ENCODE measurements at places on chromosomes 11 and 22.

DNA sequence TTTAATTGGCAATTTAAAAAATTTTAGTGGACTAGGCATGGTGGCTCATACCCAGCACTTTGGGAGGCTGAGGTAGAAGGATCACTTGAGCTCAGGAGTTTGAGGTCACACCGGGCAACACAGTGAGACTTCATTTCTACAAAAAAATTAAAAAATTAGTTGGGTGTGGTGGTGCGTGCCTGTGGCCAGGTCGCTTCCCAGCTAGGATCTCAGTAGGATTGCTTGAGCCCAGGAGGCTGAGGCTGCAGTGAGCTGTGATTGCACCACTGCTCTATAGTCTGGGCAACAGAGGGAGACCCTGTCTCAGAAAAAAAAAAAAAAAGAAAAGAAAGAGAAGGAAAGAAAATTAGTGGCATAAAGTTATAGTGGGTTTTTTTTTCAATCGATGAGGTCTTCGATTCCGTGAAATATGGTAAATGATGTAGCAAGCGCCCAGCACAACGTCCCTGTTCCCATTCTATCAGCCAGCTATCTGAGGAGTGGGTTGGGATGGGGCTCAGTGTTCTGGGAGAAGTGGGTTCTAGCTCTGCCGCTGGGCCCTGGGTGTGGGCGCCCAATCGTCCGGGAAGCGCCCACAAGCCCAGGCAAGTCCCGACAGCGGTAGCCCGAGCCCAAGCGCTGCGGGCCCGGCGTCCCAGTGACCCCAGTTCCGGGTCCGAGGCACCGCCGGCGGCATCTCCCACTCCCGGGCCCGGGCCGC lies 1.4 kb downstream of the FOSL1 start:
- DNase-seq = peak; percentile 62

DNA sequence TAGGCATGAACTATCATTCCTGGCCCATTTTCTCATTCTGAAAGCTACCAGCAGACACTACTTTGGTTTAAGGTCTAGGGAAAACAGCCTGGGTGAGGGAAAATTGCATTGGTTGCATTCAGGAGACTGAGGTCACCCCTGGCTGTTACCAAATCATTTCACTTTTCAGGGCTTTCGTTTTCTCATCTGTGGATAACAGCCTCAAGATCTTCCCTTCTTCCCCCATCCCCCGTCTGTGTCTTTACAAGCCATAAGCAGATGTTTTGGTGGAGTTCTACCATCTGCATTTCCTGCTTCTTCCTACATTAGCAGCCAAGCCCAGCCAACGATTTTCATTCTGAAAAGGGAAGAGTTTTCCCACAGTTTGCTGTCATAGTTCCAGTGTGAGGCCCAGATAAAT lies 130.4 kb downstream of the HIPK3 start:
- DNase-seq = no peak

GRCh38 chr11:19959648-19960059 lies 200.6 kb downstream of the DBX1 start:
- DNase-seq = no peak

GRCh38 chr22:49953680-49954344 lies 6.8 kb upstream of the PIM3 start:
- no peak for DNase-seq

- no peak for DNase-seq
These were observed 109.9 kb downstream of the MICAL2 start for GRCh38 chr11:12220305-12220704.

DNA sequence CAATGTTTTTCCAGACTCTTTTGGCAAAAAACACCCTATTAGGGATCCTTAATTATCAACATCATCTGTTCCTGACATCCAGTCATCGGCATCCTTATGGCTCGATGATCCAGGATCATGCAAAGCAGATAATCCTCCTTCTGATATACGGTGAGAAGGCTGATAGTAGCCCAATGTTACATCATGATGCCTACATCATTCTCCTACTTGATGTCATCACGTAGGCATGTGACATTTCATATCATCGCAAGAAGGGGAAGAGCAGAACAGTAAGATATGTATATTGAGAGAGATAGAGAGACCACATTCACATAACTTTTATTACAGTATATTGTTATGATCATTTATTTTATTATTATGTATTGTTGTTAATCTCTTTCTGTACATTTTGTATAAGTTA lies 168.6 kb downstream of the ADAMTS15 start:
- no peak for DNase-seq
